CD4-positive, alpha-beta memory T cell (primary cell): ENCODE measurements at places on chromosomes 5 and 9.

GRCh38 chr5:43000111-43000840 is 39.8 kb downstream of the ANXA2R start:
- no peak for DNase-seq

- DNase-seq: no peak
Observed at GRCh38 chr5:68681929-68682328, 411.9 kb upstream of the SLC30A5 start.

DNA sequence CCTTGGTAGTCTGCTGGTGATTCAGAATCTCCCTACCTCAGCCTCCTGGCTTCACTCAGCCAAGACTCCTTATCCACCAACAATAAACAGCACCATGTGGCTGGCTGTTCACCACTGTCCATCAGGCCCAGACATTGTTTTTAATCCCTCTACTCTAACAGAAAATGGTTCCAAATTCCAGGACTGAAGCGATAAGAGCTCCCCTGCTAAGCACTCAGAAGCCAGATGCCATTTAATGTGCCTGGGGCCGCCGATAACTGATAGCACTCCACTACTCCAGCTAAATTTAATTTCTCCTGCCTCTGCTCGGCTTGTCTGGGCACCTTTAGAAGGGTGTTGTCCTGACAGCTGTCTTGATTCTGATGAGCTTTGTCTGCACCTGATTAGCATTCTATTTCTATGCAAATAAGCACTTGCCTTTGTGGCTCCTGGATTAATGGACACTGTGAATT is 47.1 kb downstream of the ZNF622 start:
- DNase-seq: no peak

- DNase-seq: no peak
Observed at GRCh38 chr9:33136721-33137670, 30.1 kb downstream of the B4GALT1 start.

DNA sequence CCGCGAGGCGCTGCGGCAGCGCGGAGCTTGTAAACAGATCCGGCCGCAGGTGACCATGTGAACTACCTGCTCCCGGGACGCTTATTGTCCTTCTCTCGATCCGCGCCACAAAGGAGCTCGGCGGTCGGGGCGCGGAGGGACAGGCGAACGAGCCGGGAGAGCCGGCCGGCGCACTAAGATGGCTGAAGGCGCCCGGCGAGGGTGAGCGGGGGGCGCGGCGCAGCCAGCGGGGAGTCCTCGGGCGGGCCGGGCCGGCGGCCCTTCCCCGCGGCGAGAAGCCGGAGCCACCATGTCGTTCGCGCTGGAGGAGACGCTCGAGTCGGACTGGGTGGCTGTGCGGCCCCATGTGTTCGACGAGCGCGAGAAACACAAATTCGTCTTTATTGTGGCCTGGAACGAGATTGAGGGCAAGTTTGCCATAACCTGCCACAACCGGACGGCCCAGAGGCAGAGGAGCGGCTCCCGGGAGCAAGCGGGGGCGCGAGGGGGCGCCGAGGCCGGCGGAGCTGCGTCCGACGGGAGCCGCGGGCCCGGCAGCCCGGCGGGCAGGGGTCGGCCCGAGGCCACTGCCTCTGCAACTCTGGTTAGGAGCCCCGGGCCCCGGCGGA is 535 bp downstream of the JMY start:
- DNase-seq: peak; percentile 41

DNA sequence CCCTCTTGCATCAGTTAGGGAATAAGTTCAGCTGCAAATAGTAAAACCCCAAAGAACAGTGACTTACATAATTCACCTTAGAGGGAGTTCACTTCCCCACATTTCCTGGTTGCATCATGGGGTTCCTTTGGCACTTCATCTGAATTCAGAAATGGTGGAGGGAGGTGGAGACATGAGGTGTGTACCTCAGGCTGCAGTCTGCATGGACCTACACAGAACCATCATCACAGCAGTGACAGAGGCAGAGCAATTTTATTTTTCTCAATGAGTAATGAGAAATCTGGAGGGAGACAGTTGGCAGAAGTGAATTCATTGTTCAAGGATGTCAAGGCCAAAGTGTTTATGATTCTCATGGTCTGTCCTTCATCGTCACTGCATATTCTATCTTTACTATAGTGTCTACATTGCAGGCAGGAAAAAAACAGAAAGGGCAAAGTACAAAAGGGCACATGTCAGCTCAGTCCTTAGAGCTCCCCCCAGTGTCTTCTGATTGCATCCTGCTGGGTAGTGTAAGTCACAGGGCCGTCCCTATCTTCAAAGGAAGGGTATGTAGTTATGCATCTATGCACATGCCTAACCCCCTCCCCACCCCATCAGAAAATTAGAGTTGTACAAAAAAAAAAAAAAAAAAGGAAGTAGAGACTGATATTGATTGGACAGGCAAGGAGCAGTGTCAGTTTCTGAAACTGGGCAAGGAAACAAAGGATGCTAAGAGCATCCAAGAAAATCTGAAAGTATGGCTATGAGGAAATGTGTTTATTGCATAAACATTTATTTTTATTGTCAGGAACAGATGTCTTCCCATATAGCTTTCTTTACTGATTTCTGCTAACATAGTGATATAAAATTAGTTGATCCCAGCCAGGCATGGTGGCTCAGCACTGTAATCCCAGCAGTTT is 132.7 kb upstream of the APC start:
- DNase-seq: no peak

- DNase-seq: no peak
Observed at GRCh38 chr5:81400375-81400774, 6.4 kb upstream of the ACOT12 start.

DNA sequence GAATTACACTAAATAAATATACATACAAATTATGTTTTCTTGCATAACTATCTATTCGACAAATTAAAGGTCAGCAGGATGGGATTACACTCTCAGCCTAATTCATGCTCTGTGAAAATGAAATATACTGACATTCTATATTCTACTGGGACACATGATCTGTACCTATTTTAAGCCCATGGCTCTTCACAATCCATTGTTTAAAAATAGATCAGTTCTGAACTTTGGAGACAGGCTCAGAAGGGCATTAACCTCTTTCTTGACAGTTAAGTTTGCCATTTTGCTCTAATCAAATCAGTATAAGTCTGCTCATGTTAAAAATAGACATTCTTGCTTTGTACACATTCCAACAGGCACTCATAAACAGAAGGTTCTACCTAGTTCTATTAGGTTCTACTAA is 361.2 kb downstream of the HCN1 start:
- DNase-seq: no peak
